Stimulated activated CD8-positive, alpha-beta memory T cell treated with anti-CD3 and anti-CD28 coated beads, Interleukin-4, amount 100 ng/mL, for 1 hour (primary cell): ENCODE measurements at places on chromosomes 4 and X.

GRCh38 chrX:46234775-46235174, 310.4 kb downstream of the ZNF674 start:
- no peak for DNase-seq

DNA sequence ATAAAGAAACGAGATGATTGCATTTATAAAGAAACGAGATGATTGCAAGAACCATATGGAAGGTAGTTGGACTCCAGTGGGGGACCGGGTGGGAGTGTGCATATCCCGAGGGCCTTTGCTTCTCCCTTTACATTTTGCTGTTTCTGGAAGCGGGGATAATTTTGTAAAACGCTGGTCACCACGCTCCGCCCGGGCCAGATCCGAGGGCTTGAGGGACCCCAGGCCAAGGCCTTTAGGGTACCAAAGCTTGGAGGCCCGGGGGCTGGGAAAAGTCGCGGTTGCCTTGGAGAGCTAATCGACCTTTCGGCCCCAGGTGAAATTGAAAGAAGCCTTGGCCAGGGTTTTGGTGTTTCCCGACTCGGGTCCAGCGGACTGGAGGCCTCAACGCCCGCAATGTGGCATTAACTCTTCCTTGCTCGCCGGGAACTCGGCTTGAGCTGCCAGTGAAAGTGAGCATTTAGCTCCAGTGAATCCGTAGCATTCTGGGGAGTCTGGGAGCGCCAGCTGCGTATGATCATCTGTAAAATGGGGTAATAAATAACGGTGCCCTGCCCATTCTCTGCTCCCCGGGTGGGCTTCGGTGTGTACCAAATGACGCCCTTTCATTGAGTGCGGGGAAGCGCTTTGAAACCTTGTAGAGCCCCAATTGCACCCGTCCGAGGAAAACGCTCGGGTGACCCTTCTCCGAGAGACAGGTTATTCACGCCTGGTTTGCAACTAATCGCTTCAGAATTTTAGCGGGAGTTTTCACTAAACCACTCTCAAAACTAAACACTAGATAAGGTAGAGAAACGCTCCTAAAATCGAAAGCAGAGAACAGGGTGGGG, 4.5 kb downstream of the NKX3-2 start:
- no peak for DNase-seq

- DNase-seq, result no peak
These were observed 23.3 kb upstream of the EOLA2 start for GRCh38 chrX:149961572-149961971.

GRCh38 chr4:180665994-180666824, 1577.0 kb upstream of the TENM3 start:
- DNase-seq, result no peak

- no peak for DNase-seq
These were observed 146.7 kb upstream of the PITX2 start for GRCh38 chr4:110769578-110769977.

- no peak for DNase-seq
These were observed 49.4 kb upstream of the GUCY1A1 start for GRCh38 chr4:155617296-155617695.

GRCh38 chrX:46791927-46792809, 33.2 kb upstream of the SLC9A7 start:
- DNase-seq, result no peak

GRCh38 chr4:72557021-72557420, 12.0 kb downstream of the ADAMTS3 start:
- no peak for DNase-seq

DNA sequence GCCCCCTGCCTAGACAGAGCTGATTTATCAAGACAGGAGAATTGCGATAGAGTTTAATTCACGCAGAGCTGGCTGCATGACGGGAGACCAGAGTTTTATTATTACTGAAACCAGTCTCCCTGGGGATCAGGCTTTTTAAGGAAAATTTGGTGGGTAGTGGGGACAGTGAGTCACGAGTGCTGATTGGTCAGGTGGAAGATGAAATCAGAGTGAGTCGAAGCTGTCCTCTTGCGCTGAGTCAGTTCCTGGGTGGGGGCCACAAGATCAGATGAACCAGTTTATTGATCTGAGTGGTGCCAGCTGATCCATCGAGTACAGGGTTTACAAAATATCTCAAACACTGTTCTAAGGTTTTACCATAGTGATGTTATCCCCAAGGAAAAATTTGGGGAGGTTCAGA, 36.6 kb downstream of the MYOZ2 start:
- DNase-seq, result no peak

DNA sequence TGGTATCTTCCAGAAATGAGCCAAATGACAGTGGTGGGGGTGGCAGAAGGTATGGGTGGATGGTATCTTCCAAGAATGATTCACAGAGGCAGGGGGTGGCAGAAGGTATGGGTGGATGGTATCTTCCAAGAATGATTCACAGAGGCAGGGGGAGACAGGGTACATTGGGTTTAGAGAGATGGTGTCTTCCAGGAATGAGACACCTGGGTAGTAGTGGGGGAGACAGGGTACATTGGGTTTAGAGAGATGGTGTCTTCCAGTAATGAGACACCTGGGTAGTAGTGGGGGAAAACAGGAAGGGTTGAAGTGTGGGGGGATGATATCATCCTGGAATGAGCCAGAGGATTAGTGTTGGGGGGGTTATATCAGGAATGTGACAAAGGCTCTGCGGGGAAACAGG, 62.0 kb downstream of the MAOA start:
- DNase-seq, result no peak

DNA sequence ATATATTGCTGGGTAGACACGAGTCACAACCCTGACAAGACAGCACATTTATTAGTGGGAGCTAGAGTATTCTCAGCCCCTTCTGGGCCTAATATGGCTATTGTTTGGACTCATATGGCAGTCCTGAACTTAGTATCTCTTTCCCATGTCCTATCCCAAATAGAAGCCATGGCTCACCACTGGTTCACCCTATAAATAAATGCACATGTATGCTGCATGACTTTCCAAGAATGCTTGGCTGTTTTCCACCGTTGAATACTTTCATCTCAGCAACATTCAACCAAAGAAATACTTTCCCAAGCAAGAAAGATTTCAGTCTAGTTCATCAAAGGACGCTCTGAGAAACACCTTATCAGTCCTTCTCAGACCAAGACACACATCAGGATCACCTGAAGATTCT, 36.7 kb downstream of the SMPX start:
- DNase-seq, result no peak

- DNase-seq, result no peak
These were observed 109.4 kb downstream of the SCLT1 start for GRCh38 chr4:128983771-128984485.

GRCh38 chrX:11757719-11758399, at the start of gene MSL3:
Gene MSL3 (plus strand): TSS chrX:11758237. CDS start chrX:11758264, 27 bp downstream.
- no peak for DNase-seq

GRCh38 chrX:133922390-133922771, 63.0 kb downstream of the GPC3 start:
- DNase-seq, result no peak

DNA sequence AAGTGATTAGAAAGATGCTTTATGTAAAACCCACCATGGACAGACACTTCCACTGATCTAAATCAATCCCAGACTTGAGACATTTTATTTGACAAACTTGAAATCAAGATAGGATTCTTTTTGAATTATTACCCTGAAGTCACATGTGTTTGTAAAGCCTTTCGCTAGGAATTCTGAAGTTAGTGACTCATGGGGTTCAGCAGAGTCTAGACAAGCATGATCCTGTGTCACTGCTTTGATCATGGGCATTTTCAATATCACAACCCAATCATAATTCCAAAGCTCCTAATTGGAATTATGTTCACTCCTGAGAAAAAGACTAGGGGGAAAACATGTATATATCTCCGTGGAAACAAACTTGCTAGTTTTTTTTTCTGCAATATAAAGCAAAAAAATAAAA, 67.5 kb upstream of the BMP3 start:
- DNase-seq, result no peak

GRCh38 chrX:119009071-119009470, 34.7 kb downstream of the LONRF3 start:
- DNase-seq, result no peak

GRCh38 chrX:43805579-43805978, 76.7 kb downstream of the MAOB start:
- no peak for DNase-seq

GRCh38 chr4:181619651-181620050, 623.6 kb upstream of the TENM3 start:
- DNase-seq, result no peak

DNA sequence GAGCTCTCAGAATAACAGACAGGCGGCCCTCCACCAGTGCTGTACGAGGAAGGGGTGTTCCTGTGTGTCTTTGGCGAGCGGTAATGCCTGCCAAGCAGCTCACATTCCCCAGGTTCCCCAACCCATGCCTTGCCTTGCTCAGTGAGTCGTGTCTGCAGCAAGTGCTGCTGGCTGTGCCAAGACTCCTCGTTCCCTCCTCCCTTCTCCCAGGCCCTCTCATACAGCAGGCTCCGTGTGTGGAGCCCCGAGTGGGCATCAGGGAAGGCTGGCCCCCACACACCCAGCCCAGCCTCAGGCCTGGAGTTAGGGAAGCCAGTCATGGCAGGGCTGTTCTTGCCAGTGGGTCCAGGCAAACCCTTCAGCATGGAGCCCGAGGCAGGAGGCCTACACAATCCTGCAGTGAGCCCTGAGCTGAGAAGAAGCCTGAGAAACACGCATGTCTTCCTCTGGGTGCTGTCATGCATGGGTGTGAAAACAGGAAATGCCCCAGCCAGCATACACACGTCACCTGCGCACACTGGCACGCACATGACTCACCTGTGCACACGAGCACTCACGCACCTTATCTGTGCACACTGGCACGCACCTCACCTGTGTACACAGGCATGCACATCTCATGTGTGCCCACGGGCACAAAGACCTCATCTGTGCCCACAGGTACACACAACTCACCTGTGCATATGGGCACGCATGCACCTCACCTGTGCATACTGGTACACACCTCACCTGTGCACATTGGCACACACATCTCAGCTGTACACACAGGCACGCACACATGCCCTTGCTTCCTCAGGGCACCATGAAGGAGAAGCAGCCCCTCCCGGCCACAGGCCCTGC, 238.7 kb downstream of the DHRSX start:
- DNase-seq, result no peak

DNA sequence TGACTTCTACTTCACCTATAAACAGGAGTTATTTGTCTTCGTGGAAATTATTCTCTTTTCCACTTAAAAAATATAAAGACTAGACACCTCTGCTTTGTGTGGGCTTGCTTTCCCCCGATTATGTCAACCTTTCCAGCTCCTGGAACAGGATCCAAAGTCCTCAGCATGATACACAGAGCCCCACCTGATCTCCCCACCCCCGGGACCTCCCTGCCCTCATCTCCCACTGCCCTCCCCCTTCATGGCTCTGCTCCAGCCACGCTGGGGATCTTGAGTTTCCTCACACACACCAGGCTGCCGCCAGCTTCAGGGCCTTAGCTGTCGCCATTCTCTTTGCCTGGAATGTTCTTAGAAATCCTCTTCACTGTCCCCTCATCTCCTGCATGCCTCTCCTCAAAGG, 55.3 kb downstream of the MBNL3 start:
- no peak for DNase-seq

DNA sequence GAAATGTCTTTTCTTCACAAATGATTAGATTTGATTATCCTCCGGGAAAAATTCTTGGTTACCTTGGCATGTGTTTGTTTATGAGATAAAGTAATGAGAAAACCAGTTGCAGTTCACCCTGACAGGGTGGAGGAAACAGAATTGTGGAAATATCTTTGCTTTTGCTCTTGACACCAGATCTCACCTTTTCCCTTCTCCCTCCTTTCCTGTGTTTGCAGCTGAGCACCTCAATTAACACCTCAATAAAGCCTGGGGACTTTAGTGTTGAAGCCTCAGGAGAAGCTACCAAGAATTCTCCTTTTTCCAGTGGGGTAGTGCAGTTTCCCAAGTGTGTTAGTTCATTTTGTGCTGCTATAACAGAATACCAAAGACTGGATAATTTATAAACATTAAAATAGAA, 350.8 kb upstream of the IGFBP7 start:
- no peak for DNase-seq

DNA sequence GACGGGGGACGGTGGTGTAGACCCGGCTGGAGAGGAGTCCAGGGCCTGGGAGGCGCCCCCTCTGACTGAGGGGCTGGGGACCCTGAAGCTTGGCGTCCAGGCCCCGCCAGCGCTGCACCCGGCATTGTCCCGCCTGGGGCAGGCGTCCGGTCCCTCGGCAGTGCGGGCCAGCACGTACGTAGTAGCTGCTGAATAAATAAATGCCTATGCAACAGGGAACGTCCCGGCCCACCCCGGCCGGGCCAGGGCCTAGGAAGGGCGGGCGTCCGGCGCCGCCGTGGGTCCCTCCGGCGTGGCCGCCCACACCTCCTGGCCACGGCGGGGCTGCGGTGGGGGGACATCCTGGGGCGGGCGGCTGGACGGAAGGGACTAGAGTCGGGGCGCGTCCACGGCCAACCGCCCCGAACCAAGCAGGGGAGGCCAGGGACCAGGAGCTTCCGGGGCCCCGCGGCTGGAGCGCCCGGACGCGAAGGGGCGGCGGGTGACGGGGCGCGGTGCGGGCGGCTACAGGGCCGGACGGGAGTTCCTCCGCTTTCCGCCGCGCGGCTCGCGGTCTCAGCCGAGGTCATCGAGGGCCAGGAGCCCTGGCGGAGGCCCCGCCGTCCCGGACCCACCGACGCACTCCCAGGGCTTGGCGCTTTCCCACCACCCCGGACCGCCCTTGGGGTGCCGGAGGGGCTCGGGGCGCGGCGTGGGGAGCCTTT, 886 bp upstream of the WWC2 start:
- no peak for DNase-seq

GRCh38 chrX:41322821-41323603, 10.9 kb upstream of the DDX3X start:
- DNase-seq, result no peak

DNA sequence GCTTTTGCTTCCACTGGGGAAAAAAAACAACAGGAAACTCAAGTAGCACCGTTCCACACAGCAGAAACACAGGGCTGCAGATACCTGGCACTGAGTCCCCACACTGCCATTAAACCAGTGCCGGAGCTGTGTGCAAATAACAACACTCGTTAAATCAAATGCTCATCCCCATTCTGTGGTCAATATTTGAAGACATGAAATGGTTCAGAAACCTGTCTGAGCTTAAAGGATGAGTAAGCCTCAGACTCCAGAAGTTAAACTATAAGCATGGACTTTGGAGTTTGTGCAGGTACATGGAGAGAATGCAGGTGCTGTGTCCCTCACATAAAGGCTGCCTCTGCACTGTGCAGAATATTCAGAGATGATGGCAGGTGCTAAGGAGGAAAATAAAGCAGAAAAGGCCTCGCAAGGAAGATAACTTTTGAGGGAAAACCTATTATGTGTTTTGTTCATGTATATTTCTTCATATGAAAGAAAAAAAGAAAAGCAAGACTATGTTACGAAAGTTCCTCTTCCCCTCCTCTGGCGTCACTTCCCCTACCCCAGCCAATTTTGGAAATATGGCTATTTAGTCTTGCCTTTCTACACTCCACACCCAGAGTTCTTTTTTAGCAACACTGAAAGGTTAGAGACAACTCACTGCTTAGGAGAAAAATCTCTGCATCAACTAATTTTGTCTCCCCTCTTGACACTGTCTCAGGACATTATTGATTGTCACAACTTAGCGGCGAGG, 4.6 kb downstream of the MPP1 start:
- DNase-seq, result no peak

- DNase-seq, result no peak
These were observed 472.2 kb downstream of the PCDH7 start for GRCh38 chr4:31192341-31192740.

- DNase-seq, result no peak
These were observed 12.7 kb downstream of the PGK1 start for GRCh38 chrX:78116766-78117165.
